Activated naive CD4-positive, alpha-beta T cell treated with anti-CD3 and anti-CD28 coated beads, Interleukin-2, amount 10 ng/mL, durations not matched to agents 7 days and 5 days (primary cell): ENCODE measurements at places on chromosomes 4 and X.

DNA sequence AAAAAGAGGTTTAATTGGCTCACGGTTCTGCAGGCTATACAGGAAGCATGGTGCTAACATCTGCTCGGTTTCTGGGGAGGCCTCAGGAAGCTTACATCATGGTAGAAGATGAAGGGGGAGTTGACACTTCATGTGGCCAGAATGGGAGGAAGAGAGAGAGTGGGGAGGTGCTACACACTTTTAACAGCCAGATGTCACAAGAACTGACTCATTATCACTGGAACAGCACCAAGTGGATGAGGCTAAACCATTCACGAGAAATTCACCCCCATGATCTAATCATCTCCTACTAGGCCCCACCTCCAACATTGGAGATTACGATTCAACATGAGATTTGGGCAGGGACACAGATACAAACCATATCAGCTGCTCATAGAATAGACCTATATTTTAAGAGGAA lies 255.8 kb downstream of the OPHN1 start:
- no peak overlapping the region for H3K4me3 ChIP-seq
- H3K36me3 ChIP-seq = peaks cover 7% of the 10 kb centered on the region
- peaks cover 47% of the 10 kb centered on the region for H3K4me1 ChIP-seq
- no peaks in the 10 kb centered on the region for H3K27me3 ChIP-seq
- DNase-seq = no peak

DNA sequence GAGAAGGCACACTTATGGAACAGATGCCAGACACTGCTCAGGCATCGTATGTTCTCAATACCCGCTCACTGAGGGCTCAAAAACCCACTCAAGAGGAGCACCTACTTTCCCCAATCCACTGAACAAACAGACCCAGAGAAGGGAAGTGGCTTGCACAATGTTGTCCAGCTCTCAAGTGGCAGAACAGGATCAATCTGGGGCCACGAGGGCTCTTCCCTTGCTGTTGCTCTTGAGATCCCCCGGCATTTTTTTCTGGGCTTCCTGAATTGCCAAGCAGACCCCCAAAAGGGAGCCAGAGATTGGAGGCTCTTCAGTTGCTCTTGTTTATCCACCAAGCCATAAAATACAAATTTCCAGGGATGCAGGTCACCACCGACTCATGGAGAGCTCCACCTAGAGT lies 35.7 kb downstream of the IDS start:
- H3K36me3 ChIP-seq = no peaks in the 10 kb centered on the region
- no peak overlapping the region for H3K4me3 ChIP-seq
- H3K4me1 ChIP-seq = no peaks in the 10 kb centered on the region
- peaks cover 15% of the 10 kb centered on the region for H3K27me3 ChIP-seq
- no peak for DNase-seq

- no peaks in the 10 kb centered on the region for H3K27me3 ChIP-seq
- H3K27ac ChIP-seq = no peak overlapping the region
- DNase-seq = no peak
Observed at GRCh38 chr4:148630051-148630450, 187.8 kb upstream of the NR3C2 start.

DNA sequence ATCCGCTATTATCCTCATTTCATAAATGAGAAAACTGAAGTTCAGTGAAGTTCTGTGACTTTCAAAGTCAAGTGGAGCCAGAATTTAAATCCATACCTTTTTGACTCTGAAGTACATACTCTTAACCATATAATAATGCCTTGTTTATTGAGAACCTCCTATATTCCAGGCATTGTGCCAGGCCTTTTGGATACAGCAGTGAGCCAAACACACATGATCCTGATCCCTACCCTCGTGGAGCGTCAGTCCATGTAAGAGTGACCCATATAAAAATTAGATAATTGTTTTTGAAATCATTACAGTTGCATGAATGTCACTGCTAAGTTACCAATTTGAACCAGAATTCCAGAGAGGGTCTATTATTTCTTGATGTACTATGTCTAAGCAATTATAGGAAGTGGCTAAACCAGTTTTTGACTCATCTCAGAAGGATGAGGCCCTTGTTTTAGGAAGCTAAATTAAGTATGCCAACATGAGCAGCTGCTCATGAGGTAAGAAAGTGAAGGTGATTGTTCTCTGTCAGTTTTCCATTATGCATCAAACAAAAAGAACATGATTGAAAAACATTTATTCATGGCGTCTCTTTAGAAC lies 289.5 kb downstream of the GLUD2 start:
- no peak for DNase-seq
- H3K4me3 ChIP-seq = no peak overlapping the region
- H3K4me1 ChIP-seq = no peaks in the 10 kb centered on the region
- H3K27ac ChIP-seq = no peak overlapping the region

- H3K27me3 ChIP-seq = no peaks in the 10 kb centered on the region
- H3K4me3 ChIP-seq = no peak overlapping the region
- H3K36me3 ChIP-seq = no peaks in the 10 kb centered on the region
- H3K4me1 ChIP-seq = no peaks in the 10 kb centered on the region
- no peak overlapping the region for H3K27ac ChIP-seq
Observed at GRCh38 chr4:163380703-163381102, 37.0 kb downstream of the NPY5R start.

- DNase-seq = no peak
- no peaks in the 10 kb centered on the region for H3K36me3 ChIP-seq
- no peaks in the 10 kb centered on the region for H3K27me3 ChIP-seq
- H3K4me1 ChIP-seq = no peaks in the 10 kb centered on the region
Observed at GRCh38 chr4:17134565-17134964, 236.1 kb upstream of the LDB2 start.

DNA sequence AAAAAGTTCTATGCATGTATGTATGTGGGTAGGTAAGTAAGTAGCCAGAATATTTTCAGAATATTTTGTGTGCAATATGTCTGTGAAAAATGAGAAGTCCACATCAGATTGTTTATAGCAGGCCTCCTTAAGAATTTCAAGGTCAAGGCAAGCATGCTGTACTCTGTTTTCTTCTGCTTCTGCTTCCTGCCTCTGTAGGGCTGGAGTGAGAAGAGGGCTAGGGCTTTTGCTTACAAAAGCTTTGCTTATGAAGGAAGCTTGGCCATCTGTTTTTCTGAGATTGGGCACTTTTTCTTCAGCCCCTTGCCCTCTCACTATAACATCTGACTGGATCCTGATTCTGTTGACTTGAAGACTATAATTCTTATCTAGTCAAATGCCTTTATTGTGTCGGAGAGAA lies 150.4 kb downstream of the EMCN start:
- H3K36me3 ChIP-seq = no peaks in the 10 kb centered on the region
- no peak overlapping the region for H3K27ac ChIP-seq
- no peaks in the 10 kb centered on the region for H3K27me3 ChIP-seq
- no peak overlapping the region for H3K4me3 ChIP-seq

DNA sequence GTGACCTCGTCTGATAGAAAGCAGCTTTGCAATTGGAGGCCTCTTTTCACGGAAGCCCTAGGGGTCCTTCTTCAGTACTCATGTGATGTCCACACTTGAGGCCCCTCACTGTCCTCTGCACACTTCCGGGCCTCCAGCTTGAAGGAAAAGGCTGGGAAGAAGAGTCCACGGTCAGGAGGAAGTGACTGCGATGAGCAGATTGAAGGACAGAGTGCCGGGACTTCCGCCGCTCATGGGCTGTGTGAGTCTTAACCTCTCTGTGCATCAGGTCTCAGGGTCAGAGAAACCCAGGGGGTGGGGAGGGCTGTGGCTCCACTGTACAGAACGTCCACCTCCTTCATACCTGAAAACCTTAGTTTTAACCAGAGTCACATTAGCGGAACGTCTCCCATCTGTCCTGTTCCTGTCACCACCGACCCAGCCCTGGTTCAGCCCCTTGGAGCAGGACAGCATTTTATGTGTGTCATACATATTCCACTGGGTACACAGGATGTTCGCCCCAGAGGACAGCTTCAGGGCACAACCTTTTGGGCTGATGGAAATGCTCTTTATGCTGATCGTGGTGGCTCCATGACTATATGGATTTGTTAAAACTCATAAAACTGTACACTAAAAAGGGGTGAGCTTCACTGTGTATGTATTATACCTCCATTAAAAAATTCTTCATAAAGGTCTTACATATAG lies 51.0 kb upstream of the SORCS2 start:
- H3K4me3 ChIP-seq = no peak overlapping the region
- H3K4me1 ChIP-seq = no peaks in the 10 kb centered on the region
- DNase-seq = no peak

GRCh38 chrX:34918856-34919255 lies 23.7 kb upstream of the FAM47B start:
- no peaks in the 10 kb centered on the region for H3K27me3 ChIP-seq
- no peak overlapping the region for H3K27ac ChIP-seq
- H3K36me3 ChIP-seq = no peaks in the 10 kb centered on the region
- no peak for DNase-seq
- H3K4me1 ChIP-seq = no peaks in the 10 kb centered on the region
- H3K4me3 ChIP-seq = no peak overlapping the region

DNA sequence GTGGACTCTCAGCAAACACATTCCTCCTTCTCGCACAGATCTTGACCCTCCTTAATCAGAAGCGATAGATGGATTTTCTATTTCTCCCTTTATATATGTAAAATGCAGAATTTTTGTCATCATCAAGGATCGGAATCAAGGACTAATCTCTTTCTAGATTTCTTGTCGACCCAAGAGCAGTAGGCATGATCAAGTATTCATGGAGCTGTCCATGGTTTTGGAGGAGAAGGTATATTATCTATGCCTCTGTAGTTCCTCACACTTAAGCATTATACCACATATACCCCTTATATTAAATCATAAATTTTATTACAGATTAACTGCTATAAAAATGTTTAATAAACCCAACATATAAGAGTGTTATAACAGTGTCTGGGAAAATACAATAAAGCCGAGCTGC lies 886.8 kb downstream of the NLGN4X start:
- no peak overlapping the region for H3K4me3 ChIP-seq
- no peaks in the 10 kb centered on the region for H3K4me1 ChIP-seq
- no peaks in the 10 kb centered on the region for H3K36me3 ChIP-seq

DNA sequence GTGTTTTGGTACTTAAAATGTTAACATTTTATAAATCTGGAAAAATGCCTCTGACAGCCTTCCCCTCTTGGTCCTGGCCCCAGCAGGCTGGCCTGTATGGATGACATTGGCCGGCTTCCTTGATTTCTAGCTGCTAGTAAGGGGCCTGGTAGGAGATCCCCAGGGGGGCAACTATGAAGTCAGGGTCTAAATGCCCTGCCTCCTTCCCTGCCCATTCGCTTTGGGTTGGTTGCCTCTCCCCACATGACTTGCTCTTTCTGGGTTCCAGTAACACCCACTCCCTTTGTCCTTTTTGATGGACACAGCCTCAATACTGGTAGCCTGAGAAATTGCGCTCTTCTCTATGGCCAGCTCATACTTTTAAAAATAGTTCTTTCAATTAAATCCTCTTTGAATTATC lies 78.0 kb upstream of the MAD2L1 start:
- H3K4me3 ChIP-seq = no peak overlapping the region
- no peak overlapping the region for H3K27ac ChIP-seq
- H3K4me1 ChIP-seq = no peaks in the 10 kb centered on the region
- no peaks in the 10 kb centered on the region for H3K27me3 ChIP-seq
- H3K36me3 ChIP-seq = no peaks in the 10 kb centered on the region
- no peak for DNase-seq

DNA sequence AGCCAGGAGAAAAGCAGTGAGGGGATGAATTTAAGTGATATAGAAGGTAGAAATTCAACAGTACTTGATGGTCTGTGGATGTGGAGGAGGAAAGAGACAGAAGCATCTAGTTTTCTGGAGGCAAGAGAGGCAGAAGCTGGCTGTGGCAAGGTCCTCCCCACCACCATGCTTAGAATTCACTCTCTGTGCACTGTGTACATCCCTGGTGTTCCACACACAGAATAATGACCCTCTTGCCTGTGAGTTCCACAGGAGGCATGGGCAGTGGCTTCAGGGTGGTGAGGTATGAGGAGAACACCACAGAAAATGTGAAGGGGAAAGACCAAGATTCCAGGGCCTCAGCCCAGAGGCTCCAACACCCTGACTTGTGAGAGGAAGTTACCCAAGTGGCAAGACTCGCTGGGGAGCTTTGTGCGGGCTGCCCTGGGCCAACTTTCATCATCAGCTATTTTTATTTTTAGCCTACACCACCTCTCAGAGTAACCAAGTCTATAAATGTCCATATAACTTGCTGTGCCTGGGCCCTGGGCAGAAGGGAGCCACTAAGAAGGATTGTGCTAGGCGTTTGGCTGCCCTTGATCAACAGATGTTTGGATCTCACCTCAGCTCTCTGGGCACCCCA lies 7.8 kb upstream of the INTS6L start:
- H3K27ac ChIP-seq = no peak overlapping the region
- no peaks in the 10 kb centered on the region for H3K27me3 ChIP-seq
- no peak for DNase-seq
- H3K4me1 ChIP-seq = no peaks in the 10 kb centered on the region
- H3K36me3 ChIP-seq = no peaks in the 10 kb centered on the region

DNA sequence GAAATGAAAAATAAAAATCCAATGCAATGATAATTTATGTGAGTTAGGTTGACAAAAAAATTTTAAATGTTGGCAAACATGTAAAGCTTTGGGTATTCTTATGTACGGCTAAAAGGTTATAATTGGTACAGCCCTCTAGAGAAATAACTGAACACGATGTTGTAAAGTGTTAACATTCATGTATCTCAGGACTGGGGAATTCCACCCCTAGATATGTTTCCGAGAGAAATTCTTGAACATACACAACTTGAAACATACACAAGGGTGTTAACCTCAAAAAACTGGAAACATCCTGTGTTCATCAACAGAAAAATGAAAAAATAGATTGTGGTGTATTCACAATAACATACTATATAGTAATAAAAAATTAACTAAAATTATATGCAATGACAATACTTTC lies 91.8 kb downstream of the CHM start:
- H3K27me3 ChIP-seq = no peaks in the 10 kb centered on the region
- no peak overlapping the region for H3K27ac ChIP-seq
- no peak overlapping the region for H3K4me3 ChIP-seq
- no peak for DNase-seq
- no peaks in the 10 kb centered on the region for H3K4me1 ChIP-seq

DNA sequence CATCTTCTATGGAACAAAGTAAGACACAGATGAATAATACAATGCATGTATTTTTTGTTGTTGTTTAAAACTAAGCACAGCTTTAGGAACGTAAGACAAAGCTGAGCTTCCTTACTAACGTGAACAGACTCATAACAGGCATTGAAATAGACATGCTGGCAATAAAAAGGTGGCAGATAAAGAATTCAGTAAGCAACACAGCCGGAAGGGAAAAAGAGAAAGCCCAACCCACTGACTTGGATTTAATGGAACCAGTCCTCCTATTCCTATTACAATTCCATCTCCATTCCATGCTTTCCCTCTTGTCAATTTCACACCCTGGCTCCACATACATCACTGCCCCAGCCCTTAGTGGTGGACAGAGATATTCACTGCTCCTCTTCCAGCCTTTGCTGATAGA lies 182.1 kb downstream of the NSUN7 start:
- H3K4me3 ChIP-seq = no peak overlapping the region
- no peak overlapping the region for H3K27ac ChIP-seq
